Endothelial cell (in vitro differentiated cells): ENCODE measurements at places on chromosomes 3 and 15. TPM values are rescaled to one million over a fixed set of nuclear protein-coding genes. Genes with fewer than 3 reads are reported as not detected.

- no peak for DNase-seq
These were observed 11.3 kb downstream of the TMEM108 start for GRCh38 chr3:133049491-133049890.

Gene RPSA
- 2,445 TPM for total RNA-seq

GRCh38 chr3:27910456-27910855, 188.3 kb upstream of the EOMES start:
- no peak for DNase-seq

- DNase-seq: peak; percentile 28
These were observed 74.1 kb upstream of the MITF start for GRCh38 chr3:69665026-69665737.

DNA sequence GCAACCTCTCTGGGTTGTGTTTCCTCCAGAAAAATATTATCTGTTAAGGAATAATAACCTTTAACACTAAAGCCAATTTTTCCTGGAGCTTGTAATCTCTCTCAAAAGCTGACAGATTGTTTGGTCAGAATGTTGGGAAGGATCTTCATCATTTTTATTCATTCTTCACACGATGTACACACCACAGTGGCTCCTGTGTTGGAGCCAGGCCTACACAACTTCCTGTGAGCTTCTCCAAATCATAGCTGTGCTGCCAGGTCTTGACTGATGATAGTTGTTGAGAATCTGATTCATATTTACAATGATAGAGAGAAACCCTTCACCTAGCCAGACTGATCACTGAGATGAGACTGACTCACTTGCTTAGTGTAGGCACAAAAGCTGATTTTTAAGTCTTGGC, 151.0 kb upstream of the ROBO2 start:
- no peak for DNase-seq

Gene RCN2
- 76.1 TPM for total RNA-seq

Gene RGMA
- 5.7 TPM for total RNA-seq

DNA sequence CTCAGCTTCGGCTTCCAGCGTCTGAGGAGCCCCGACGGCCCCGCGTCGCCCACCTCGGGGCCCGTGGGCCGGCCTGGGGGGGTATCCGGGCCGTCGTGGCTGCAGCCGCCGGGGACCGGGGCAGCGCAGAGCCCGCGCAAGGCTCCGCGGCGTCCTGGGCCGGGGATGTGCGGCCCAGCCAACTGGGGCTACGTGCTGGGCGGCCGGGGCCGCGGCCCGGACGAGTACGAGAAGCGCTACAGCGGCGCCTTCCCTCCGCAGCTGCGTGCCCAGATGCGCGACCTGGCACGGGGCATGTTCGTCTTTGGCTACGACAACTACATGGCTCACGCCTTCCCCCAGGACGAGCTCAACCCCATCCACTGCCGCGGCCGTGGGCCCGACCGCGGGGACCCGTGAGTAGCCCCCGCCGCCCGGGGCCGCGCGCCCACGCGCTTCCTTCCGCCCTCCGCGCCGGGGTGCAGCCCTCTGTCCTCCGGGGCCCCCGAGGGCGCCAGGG, 462 bp downstream of the EDEM1 start:
- peak; percentile 41 for DNase-seq

DNA sequence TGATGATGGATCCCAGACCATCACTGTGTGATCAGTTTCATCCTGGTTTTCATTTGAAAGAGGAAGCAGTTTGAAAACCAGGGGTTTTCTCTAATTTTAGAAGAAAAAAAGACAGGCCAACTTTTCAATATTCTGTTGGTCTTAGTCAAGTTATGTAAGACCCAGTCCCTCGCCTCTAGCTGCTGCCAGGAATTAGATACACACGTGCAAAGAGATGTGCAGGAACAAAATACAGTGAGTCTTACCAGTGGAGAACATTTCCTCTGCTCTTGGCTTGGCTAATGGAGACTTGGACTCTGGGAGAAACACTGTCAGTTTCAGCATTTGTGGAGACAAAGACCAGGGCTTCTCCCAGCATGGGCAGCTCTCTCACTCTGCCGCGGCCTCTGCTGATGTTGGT, 214.9 kb upstream of the C2CD4B start:
- no peak for DNase-seq

- DNase-seq: no peak
These were observed 21.5 kb downstream of the CNOT10 start for GRCh38 chr3:32706348-32707025.

DNA sequence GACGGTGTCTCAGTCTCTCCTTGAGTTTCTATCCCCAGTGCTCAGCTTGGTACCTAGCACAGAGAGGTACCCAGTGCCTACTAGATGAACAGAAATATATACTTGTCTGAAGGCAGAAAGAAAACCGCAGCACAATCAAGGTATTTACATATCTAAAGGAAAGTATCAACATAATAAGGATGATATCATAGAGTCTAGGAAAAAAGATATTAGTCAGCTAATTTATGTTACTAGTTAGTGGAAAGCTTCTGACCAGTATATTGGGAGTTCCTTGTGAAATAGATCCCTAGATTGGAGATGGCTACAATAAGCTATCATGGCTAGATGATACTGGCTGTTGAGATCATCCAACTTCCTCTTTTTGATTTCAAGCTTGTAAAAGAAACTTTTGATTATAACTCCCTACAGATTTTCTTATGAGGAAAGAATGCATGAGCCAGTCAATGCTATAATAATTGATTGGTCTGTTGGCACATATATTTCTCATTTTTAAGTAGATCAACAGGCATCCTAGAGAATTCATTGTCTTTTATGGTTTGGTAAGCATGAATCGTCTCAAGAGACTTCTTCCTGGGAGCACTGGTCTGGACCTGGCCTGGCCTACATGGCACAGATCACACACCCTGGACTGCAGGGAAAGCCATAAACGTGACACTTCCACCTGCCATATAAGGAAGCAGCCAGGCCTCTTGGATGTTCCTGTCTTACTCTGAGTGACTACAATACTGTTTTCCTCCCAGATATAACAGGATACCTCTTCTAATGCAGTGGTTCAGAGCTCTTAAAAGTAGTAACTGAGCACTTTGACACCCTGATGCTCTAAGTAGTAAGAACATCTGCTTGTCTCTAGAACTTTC, 60.7 kb downstream of the IMPG2 start:
- no peak for DNase-seq

Gene SCAANT1
- total RNA-seq: not detected

Gene XIRP1
- 0.21 TPM for total RNA-seq

DNA sequence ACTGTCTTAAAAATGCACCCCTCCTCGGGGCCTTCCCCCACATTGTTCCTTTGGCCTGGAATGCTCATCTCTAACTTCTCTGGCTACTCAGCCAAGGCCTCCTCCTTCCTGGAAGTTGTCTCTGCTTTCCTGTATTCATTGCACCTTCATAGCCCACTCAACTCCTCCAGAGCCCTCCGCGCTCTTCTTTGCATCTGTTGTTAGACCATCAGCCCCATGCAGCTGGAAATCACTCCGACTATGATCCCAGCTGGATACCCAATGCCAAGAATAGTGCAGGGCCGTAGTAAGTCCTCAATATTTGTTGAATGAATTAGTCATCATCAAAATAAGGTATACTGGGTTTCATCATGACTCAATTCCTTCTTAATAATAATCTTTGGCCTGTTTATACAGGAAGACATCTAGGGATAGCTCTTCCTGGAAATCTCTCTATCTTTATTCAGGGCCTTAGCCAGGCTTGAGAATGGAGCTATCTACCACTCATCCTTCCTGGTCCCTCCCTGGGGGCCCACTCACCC, 112.7 kb downstream of the SYNPR start:
- no peak for DNase-seq

DNA sequence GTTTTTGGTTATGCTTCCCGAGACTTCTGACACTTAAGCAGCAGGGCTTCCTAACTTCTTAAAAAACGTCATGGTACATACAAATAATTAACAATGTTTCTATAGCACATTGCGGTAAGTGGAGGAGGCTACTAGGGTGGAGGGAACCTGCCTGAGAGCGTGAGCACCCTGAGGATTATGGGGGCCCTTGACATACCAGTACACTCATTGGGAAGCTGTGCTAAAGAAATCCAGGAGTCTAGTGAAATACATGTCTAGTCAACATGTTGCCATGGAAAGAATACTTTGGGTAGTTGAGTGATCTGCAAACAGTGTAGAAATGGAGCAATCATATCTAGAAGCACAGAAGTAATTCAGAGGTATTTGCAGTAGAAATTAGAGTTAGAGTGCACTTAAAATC, 39.2 kb upstream of the MAPKBP1 start:
- no peak for DNase-seq

DNA sequence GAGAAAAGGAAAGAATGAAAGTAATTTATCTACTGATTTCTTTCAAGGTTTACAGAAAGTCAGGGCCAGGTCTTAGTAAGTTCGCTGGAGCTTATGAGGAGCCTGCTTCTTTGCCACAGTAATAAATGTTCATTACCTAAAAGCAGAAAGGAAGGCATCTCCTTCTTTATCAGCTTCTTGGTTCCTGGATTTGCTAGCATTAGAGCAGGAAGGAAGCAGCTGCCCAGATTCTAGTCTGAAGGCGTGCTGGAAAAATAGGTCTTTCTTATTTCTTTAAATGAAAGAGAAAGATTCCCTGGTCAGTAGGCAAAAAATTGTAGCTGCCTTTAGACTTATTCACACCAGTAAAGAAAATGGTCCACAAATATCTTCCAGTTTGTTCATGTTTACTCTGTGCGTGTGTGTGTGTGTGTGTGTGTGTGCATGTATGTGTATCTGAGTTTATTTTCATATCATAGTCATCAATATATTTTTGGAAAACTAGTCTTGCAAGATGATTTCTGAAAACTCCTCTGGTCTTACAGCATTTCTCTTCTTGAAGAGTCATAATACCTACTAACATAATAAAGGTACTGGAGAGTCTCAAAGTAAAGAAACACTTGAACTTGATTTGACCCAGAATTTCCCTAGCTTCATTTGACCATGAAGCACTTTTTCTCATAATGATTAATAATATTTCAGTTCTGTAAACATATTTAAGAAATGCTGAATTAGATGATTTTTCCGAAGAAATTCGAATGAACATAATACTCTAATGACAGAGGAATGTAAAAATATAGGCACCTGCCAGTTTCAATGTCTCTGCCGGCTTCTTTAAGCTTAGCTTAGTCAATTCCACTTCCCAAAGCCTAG, 255.3 kb upstream of the ZPLD1 start:
- DNase-seq: no peak

DNA sequence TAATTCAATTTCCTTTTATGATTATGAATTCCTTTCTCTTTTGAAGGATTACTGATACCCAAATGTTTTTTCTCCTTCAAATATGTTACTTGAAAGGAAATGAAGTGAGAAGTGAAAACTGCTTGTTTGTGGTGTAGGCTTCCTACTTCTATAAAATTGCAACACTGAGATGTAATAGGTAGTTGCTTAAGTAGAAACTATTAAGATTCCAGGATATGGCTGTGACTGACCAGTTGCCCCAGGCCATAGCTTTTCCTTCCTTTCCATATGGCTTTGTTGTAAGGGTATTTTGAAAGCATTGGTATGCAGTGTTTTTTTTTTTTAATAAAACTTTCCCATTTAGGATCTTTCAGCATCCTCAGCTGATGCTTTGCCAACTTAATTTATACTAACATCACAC, 28.5 kb downstream of the DNAJC13 start:
- no peak for DNase-seq

Gene DNAH12
- 0.85 TPM for total RNA-seq

DNA sequence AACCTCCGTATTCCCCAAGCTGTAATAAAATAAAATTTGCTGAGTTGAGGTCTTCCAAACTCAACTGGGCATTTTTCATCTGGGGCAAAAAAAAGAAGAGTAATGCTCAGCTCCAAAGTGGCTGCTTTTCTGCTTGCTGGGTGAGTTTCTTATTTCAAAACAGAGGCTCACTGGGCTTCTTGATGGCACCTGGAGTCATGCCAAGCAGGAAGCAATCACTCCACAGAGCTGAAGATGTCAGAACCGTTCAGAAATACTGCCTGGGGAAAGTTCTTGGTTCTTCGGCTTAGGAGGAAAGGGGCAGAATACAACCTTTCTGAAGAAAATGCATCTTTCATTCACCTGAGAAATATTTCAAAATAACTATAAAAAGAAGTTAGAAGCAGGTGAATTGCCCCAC, 4.1 kb downstream of the CCR9 start:
- DNase-seq: no peak

Gene ERC2
- total RNA-seq: 20.5 TPM

DNA sequence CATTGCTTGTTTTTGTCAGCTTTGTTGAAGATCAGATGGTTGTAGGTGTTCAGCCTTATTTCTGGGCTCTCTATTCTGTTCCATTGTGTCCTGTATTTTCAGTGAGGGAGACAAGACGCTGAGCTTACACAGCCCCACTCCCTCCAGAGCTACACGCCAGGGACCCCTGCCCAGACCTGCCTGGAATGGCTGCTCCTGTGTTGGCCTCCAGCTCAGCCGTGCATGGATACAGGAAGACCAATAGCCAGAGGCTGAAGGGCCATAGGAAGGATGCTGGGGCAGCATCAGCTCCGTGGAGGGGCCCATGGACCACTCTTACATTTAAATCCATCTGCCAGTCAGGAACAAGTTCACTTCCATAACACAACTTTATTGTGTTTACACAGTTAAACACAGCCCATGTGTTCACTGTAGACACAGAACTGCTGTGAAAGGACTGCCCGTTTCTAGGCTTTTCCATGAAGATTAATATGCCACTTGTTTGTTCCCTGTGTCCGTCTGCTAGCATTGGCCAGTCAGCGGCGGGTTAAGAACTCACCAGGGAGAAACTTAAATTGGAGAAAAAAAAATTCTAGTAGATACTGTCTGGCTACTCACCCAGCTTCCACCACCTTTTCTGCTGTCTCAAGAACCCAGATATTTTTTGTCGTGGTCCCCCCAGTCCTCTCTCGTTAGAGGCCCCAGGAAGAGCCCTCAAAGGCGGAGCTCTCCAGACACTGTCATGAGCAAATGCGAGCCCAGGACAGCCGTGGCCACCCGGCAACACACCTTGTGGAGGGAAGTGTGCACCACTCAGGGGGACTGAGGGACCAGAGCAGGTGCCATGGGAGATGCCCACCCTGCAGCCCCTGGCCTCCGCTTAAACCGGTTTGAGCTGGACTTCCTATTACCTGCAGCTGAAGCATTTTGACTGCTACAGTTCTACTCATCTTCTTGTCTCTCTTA, 142.3 kb upstream of the MEF2A start:
- DNase-seq: no peak

- no peak for DNase-seq
These were observed 205.0 kb downstream of the OPA1 start for GRCh38 chr3:193798051-193798450.

DNA sequence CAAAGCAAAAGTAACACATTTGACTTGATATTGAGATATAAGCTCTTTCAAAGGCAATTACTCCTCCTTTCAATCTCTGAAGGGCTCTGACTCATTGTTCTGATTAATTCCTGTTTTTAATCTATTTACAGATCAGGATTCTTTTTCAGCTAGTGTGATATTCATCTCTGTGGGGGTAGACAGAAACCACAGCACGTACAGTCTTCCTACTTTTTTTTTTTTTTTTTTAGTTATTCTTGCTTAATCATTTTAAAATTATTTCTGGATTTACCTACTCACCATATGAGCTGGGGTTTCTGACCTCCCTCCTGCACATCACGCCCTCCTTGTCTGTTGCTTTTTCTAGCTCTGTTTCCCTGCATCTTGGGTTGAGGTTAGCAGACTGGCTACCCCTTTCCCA, 1.4 kb downstream of the CNTN3 start:
- no peak for DNase-seq

Gene PARP15
- 0.36 TPM for total RNA-seq

- DNase-seq: no peak
These were observed 41.5 kb downstream of the RBP2 start for GRCh38 chr3:139434764-139435307.
